Kidney glomerular epithelial cell (primary cell): ENCODE measurements at places on chromosomes 2 and 18.

DNA sequence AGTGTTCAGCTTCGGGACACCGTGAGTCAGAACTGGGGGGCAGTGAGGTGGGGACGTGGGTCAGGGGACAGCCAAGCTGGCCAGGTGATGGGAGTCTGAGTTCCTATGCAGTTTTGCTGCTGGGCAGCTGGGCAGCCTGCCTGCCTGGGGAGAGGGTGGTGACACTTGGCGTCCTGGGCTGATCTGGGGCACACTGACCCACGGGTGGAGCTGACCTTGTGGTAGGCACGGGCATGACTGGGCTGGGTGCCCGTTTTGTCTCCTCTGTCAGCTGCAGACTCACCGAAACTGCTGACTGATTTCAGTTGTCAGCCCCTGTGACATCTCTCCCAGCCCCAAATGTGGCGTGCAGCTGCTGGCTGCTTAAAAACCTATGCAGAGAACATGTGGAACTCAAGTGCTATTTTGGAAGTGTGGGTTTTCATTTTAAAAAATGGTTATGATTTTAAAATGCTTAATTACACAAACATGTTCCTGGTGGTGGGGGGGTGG is 32.6 kb upstream of the E2F6 start:
- DNase-seq = no peak

GRCh38 chr2:134858245-134858644 is 19.8 kb downstream of the ACMSD start:
- no peak for DNase-seq

GRCh38 chr2:221915926-221916325 is 343.8 kb upstream of the EPHA4 start:
- DNase-seq = no peak

DNA sequence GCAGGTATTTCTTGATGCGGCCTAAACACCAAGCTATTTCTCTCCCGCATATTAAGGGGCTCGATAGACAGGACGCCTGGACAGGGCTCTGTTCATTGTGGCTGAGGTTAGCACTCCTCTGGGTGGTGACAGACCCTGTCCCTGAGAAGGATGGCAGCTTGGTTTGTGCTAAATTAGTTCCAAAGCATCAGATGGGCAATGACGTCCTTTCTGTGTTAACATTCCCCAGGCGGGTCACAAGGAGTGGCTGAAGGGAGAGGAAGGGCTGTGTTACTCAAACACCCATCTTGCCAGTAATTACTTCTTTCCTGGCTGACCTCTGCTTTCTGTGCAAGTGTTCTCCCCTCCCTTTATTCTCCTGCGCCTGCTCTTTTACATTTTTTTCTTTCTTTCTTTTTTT is 75.0 kb downstream of the TMEM247 start:
- DNase-seq = no peak

GRCh38 chr18:11147371-11147951 is 1.9 kb downstream of the PIEZO2 start:
- no peak for DNase-seq

DNA sequence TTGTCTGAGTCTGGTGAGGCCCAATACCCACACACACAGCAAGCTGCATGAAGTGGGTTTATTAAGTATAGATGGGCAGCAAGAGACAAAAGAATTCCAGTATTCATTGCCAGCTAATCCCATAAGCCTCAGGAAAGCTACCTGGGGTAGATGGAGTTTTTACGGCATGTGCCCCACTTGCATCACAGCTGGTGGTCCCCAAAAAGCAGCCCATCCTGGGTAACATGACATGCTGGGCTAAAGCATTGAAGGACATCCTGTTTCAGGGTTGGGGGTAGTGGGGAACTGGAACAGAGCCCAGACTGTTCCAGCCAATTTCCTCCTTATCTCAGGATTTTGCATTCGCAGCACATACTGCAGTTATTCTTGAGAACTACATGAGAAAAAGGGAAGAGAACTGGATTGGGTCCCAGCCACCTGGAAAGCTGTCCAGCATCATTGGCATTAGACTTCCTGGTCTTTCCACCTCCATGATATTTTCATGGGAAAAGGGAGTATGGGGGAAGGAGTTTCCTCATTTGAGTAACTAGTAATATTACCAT is 240.1 kb upstream of the MMADHC start:
- DNase-seq = no peak

- DNase-seq = no peak
Observed at GRCh38 chr18:57555134-57555533, 31.4 kb downstream of the FECH start.

DNA sequence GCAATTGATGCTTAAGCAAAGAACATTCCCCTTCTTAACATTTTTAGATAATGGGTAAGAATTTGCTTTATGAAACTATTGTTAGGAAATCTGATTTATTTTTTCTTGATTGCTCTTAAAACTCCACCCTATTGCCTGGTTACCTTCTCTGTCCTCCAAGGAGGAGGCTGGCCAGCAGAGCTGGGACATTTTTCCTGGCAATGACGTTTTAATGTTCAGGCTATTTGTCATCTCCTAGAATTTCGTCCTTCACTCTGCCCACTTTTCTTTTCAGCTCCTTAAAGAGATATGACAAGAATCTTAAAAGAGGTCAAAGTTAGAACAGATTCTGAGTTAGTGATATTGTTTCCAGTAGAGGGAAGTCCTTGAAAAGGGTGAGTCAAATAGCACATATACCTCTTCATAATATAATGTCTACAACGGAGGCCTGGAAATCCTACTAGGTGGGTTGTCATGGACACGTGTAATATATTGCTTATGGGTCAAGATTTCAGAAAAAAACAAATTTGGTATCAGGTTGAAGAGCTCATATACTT is 141.0 kb downstream of the CMPK2 start:
- no peak for DNase-seq

DNA sequence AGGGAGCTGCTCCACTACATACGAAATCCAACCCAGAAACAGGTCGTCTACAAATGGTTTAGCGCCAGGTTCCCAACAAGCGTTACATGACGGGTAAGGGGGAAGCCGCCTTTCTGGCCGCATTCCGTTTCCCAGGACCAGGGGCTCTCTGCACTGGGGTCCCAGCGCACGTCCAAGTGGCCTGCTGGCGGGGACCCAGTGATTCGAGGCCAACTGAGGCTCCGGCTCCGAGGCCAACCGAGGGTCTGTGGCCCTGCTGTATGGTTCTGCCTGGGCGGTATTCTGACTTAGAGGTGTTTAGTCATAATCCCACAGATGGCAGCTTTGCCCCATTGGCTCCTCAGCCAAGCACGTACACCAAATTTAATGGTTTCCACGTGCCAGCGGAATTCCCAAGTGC is 127.2 kb downstream of the PKP4 start:
- DNase-seq = no peak
